ENCODE measurements at places on chromosomes 11 and 22.
A peak's percentile ranks its signal among the peaks of the same experiment; 100 is the strongest.

- DNase-seq: no peak
Measured at GRCh38 chr11:20739577-20739976, 70.2 kb downstream of the NELL1 start.

DNA sequence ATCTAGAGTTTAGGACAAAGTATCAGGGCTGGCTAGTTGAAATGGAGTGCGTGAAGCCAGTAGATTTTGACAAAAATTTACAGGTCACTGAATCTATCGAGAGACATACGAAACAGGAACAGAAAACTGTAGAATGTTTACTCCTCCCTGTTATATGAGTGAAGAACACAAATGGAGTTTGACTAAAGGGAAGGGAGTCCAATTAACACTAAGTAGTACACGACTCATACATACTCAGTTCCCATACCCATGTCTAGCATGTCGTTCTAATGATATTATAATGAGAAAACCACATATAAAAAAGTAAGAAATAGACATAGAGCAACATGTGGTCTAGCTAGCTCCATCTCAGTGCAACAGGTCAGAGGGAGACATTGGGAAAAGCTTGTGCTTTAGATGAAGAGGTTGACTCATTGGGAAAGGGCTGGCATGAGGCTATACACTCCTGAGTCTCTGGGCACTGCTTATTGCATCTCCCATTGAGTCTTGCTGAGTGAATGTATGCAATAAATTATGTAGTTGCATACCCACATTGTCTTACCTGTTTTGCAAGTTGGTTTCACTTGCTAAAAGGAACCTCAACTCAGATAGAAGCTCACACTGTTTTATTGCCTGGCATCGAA lies 43.5 kb downstream of the CD44 start:
- DNase-seq: no peak

DNA sequence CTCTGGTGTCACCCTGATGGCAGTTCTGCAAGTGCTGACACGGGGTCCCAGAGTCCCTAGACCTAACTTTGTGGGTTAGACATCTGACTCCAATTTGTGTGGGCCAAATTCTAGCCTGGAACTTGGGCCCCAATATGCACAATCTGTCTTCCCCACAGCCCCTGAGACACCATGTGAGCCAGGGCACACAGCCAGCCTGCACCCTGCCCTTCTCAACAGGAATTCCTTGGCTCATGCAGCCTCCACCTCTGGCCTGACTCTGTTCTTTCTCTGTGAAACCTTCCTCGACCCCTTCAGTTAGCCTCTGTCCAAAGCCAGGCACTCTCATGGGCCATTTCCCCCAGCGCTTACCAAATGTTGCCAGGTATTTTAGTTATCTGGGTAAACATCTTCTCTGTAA lies 59.1 kb upstream of the POU2AF1 start:
- DNase-seq: no peak

DNA sequence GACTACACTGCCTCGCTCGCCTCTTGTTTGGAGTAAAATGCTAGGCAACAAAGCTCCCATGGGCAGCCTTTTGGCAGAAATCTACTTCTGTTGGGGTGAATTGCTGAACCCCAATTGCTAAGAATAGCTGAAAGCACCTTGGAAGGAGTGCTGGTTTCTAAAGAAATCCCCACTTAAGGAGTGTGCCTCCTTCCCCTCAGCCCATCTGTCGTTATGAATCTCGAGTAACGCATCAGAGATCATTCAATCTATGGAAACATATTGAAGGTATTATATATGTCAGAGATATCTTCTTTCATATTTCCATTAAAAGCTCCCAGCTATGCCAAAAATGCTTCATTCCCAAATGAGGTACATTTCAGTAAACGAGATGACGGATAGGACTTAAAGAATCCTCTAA lies 229.6 kb upstream of the BLID start:
- DNase-seq: no peak

- no peak for DNase-seq
Measured at GRCh38 chr11:78444726-78445125, 27.1 kb upstream of the GAB2 start.

GRCh38 chr22:44336962-44337677 lies 24.4 kb upstream of the SHISAL1 start:
- DNase-seq: no peak

GRCh38 chr11:46298699-46299433 lies 21.4 kb downstream of the CREB3L1 start:
- DNase-seq: no peak

GRCh38 chr22:29635734-29636357 lies 32.4 kb downstream of the NF2 start:
- peak; percentile 69 for DNase-seq

- DNase-seq: no peak
Measured at GRCh38 chr11:8235925-8236324, 27.8 kb downstream of the LMO1 start.

DNA sequence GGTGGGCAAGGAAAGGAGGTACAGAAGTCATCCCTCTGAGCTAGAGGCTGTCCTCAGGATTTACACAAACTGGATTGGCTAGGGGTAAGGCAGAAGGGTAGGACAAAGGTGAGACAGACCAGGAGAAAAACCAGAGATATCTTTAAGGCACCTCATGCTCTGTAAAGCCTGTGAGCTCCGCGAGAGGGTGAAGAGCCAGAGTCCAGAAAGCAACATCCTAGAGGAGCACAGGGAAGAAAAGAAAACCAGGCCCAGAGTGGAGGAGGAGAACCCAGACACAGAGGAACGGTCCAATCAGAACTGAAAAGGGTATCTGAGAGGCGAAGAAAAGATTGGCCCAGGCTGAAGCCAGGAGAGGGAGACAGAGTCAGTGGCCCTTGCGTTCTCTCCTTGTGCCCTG lies 5.1 kb downstream of the SLC37A4 start:
- no peak for DNase-seq

- DNase-seq: no peak
Measured at GRCh38 chr11:69613594-69613993, 27.4 kb upstream of the CCND1 start.

GRCh38 chr11:117725048-117725734 lies 71.8 kb downstream of the DSCAML1 start:
- DNase-seq: peak; percentile 74

- DNase-seq: no peak
Measured at GRCh38 chr11:120712881-120713280, 201.3 kb downstream of the GRIK4 start.

GRCh38 chr22:31192513-31192912 lies 19.6 kb upstream of the LIMK2 start:
- no peak for DNase-seq

DNA sequence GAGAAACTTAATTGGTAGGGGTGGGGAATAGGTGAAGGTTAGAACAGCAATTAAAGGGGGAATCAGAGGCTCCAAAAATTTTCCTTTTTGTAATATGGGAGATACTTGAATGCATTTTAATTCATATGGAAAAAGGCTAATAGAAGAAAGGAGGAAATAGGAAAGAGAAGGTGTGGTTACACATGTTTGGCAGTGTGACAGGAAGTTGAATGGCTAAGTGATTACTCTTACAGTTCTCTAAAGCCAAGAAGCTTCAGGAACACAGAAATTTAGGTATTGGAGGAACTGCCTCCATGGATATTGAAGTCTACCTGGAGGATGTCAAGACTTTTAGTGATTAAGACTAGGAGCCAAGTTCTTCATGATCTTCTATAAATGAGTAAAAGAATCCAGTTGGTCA lies 6.3 kb downstream of the NXPE2 start:
- no peak for DNase-seq

DNA sequence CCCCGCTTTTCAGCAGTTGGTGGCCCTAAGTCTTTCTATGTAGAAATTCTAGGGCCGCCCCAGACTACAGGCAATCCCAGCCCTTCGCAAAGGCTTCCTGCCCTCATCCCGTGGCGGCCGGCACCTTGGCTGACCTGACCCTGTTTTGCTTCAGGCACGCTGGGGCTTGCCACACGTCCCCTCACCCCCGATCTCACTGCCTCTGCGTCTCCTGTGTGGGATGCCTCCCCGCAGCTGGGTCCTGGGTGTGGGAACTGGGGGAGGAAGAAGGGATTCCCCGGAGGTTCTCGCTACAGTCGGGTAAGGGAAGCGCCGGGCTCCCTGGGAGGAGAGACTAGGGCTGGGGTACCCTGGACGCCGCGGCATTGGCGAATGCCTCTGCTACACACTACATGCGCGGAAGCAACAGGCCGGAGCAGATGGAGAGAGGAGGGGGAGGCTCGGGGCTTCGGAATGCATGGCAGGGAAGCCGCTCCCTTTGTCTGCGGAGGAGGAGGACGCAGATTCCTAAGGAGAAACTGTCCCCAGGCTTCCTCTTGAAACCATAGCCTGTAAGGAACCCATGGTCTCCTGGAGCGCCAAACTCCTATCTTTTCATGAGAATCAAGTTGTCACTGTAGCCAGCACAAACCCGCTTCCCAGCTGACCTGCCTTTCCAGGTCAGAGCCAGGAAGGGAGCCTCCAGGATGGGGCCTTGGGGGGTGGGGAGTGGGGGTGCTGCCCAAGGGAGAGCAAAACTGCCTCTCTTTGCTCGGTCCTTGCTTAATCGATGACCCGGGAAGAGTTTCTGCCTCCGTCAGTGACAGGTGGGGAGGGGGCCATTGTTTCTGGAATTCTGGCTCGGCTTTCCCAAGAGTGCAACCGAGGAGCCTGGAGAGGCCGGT lies 1.4 kb downstream of the DTX4 start:
- DNase-seq: peak; percentile 32

GRCh38 chr11:126328938-126329643 lies 25.2 kb downstream of the DCPS start:
- no peak for DNase-seq

DNA sequence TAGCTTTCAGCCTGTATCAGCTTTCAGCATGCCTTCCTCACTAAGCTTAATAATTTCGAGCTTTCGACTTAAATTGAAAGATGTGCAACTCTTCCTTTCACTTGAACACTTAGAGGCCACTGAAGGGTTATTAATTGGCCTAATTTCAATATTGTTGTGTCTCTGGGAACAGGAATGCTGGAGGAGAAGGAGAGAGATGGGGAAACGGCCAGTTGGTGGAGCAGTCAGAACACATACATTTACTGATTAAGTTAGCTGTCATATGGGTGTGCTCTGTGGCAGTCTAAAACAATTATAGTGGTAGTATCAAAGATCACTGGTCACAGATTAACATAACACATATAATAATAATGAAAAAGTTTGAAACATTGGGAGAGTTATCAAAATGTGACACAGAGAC lies 106.2 kb downstream of the LRRC32 start:
- DNase-seq: no peak

DNA sequence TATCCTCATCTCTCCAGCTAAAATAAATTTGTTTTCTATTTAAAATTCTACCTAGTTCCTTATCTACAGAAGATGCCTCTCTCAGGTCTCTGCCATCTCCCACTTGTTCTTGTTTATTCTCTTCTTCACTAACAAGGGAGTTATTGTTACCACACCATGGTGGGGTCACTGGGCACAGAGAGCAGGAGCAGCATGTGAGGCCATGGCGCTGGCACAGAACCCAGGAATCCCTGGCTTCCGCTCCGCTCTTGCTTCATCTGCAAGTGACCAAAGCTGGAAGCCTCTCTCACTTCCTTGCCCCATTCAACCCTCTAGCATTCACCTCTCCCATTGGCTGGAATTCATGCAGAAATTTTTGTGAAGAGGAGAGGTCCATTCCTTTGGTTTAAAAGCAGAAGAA lies 190.7 kb upstream of the NCAM1 start:
- peak; percentile 92 for DNase-seq

- no peak for DNase-seq
Measured at GRCh38 chr11:134486106-134486505, 74.1 kb upstream of the B3GAT1 start.

- DNase-seq: no peak
Measured at GRCh38 chr22:25223269-25223850, 3.9 kb downstream of the CRYBB2 start.

DNA sequence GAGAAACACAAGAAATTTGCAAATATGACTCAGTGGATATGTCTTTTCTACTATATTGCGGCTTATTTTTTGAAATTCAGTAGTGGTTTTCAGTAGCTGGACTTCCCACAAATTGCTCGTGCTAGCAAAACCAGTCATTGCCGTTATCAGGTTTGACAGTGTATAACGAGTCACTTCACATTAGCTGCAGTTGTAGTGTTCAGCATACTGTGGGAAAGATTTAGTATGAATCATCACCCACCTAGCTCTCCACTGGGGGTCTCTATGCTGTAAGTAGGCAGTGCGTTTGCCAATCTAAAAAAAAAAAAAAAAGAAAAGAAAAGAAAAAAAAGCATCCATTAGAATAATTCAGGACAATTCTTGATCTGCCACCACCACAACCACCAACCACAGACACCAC lies 1318.9 kb downstream of the LRRC4C start:
- no peak for DNase-seq

DNA sequence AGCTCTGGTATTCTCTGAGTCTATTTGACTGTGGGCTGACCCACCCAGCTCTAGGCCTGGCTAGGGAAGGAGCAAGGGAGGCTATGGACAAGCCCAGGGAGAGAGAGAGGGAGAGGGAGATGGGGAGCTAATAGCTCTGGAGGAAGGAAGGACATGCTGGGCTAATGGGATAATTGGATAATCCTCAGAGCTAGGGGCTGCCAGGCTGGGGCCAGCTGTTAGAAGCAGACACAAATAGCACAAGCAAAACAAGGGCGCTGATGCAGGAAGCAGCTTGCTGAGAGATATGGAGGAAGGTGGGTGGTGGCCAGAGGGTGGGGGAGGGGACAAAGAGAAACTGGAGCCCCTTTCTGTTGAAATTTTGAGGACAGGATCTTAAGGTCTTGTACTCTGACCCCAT lies 23.2 kb downstream of the ADORA2A start:
- no peak for DNase-seq

GRCh38 chr11:42913731-42914130 lies 398.1 kb upstream of the API5 start:
- DNase-seq: no peak

- DNase-seq: no peak
Measured at GRCh38 chr11:70278994-70279393, 8.5 kb downstream of the PPFIA1 start.

DNA sequence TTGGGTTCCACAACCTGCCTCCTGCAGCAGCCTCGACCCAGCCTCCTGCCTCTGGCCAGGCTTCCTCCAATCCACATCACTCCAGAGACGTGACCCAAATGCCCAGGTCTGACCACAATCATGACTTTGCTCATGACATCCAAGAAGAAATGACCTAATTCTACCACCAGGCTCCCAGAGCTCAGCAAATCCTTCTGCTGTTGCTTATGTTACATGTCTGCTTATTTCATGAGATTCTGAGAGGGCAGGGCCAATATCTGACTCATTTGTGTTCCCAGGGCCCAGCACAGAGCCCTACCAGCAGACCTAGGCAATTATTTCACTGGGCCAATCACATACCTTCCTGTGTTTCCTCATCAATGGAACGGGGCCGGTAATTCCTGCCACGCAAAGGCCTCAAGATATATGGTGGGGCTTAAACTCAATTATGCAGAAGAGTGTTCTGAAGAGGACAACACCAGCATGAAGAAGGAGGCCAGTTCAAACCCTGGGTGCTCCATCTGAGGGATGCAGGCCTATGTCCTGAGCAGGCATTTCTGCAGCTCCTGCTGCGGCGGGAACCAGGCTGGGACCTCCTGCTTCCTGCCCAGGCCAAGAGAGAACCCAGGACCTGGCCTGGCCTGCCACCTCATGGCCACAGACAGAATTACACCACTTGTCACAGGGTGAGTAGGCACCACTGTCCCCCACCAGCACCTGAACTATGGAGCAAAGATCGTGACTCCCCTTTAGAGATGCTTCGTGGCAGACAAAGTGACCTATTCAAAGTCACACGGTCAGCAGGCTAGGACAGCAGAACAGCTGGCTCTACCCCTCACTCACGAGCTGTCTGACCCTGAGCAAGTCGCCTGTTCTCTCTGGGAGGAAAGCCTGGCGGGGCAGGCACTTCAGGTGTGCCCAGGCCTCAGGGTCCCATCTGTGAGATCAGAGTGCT lies 5.9 kb downstream of the CENPM start:
- peak; percentile 86 for DNase-seq

- DNase-seq: peak; percentile 20
Measured at GRCh38 chr11:60985991-60986915, 14.8 kb downstream of the CD6 start.
